ENCODE measurements at places on chromosomes 6 and 20.

- no peak for DNase-seq
Observed at GRCh38 chr6:30150671-30151395, 10.2 kb downstream of the TRIM10 start.

GRCh38 chr6:157278171-157278570 is 45.1 kb downstream of the TMEM242 start:
- DNase-seq = no peak

- DNase-seq = no peak
Observed at GRCh38 chr6:126337323-126337722, 2.6 kb upstream of the CENPW start.

DNA sequence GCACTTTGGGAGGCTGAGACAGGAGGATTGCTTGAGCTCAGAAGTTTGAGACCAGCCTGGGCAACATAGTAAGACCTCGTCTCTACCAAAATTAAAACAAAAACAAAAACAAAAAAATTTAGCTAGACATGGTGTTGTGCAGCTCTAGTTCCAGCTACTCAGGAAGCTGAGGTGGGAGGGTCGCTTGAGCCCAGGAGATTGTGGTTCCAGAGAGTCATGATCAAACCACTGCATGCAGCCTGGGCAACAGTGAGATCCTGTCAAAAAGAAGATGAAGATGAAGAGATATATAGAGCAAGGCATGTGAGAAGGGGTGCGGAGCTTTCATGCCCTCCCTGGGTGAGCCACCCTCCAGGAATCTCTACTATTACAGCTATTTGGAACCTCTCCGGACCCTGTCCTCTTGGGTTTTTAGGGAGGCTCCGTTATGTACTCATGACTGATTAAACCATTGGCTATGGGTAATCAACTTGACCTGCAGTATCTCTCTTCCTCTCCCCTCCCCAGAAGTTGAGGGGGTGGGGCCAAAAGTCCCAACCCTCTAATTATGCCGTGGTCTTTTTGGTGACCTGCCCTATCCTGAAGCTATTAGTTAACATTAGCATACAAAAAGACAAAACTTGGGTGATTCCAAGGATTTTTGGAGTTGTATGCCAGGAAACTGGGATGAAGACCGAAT is 9.0 kb downstream of the POLH start:
- DNase-seq = no peak

DNA sequence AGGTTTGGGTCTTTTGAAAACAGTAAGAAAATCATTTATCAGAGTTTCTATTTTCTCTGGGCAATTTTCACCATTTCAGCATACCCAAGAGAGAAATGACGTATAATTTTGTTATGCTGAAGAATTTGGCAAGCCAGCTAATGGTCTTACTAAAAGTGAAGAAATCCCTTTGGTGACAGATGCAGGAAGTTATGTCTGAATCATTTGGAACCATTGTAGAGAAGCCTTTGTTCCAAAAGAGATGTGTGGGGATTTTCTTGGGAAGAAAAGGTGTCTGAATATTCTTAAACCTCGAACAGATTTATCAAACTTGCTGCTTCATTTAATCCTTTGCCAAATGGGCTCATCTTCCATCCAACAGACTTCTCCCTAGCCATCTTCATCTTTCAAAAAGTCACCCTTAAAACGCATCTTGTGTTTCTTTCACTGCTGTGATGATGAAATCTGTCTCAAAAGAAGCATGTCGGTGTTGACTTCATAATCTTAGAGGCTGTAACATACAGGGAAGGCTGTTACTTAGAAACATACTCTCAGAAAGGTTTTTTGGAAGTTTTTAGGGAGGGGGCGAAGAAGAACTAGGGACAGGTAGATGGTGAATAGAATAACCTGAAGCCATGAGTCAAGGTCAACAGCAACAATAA is 39.5 kb downstream of the CITED2 start:
- no peak for DNase-seq

DNA sequence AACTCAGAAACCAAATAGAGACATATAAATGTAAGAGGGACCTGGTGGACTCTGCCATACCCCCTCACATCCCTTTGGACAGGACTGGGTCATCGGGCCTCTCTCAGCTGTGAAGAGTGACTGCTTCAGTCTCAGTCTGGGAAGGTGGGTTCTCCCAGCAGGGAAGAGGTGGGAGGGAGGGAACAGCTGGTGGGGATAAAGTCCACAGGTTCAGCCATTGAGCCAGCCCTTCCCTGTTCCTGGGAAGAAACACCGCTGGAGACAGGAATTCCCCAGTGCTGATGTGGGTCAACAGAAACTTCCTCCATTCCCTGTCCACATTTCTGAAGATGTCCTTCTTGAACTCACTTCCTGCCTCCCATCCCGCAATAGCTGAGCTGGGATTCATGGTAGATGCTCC is 209.2 kb upstream of the PMEPA1 start:
- no peak for DNase-seq

DNA sequence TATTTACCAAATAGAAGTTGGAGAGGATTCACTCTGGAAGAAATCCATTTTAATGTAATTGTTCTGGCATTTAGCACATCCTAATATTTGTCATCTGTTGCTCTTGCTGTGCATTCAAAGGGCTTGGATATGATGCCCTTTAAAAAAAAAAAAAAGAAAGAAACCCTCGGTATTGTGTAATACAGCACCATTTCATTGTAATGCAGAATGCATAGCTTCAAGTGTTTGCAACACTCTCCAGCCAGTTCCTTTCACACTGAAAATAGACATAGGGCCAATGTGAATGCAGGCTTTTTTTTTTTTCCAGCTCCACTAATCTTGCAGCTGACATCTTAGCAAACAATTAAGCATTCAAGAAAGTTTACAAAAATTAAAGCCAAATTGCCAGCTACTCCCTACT is 197.4 kb upstream of the POU3F2 start:
- no peak for DNase-seq
